ENCODE measurements at places on chromosomes 7 and 10.

GRCh38 chr7:30143748-30144251, 9.0 kb downstream of the MTURN start:
- DNase-seq = no peak

GRCh38 chr7:131225619-131226513, 101.8 kb upstream of the MKLN1 start:
- DNase-seq = no peak

DNA sequence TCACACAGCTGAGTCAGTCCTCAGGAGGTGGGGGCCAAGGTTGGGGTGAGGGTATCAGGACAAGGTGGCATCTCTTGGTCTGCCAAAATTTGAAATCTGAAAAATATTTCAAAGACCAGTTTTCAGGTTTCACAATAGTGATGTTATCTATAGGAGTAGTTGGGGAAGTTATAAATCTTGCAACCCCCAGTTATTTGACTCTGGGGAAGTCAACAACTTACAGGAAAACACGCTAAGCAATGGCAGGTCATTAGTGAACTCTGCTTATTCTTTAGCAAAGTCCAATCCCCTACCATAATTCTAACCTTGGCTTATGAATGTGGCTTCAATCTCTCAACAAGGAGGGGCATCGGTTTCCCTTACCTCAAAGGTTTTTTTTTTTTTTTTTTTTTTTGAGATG, 94.9 kb downstream of the MARCHF5 start:
- DNase-seq = no peak

- DNase-seq = no peak
These were observed 31.0 kb upstream of the PFKP start for GRCh38 chr10:3036155-3037021.

- DNase-seq = no peak
These were observed 127.3 kb downstream of the CUL2 start for GRCh38 chr10:34962866-34963265.

DNA sequence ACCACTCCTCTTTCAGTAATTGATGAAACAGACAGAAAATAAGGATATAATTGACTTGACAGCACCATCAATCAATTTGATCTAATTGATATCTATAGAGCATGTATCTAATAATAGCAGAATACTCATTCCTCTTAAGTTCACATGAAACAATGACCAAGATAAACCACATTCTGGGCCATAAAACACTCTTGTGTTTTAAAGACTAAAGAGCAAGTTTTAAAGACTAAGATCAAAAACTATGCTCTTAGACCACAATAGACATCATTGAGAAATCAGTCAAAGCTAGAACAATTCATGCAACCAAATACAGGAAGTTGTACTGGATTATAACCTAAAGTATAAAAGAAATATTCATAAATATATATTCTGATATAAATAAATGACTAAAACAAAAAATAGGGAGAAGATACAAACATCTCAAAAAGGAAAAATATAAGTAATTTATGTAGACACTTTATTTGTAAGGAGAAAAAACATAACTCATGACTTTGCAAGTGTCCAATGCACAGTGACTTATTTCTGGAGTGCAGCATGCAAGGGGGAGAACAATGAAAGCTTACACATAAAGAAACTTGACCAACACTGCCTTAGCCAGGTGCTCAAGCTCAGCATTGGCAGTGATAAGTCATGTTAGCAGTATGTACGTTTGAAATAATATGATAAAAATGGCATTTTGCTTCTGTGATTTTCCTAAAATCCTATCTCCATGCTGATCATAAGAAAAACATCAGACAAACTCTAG, 312.7 kb upstream of the IGFBP3 start:
- DNase-seq = no peak

DNA sequence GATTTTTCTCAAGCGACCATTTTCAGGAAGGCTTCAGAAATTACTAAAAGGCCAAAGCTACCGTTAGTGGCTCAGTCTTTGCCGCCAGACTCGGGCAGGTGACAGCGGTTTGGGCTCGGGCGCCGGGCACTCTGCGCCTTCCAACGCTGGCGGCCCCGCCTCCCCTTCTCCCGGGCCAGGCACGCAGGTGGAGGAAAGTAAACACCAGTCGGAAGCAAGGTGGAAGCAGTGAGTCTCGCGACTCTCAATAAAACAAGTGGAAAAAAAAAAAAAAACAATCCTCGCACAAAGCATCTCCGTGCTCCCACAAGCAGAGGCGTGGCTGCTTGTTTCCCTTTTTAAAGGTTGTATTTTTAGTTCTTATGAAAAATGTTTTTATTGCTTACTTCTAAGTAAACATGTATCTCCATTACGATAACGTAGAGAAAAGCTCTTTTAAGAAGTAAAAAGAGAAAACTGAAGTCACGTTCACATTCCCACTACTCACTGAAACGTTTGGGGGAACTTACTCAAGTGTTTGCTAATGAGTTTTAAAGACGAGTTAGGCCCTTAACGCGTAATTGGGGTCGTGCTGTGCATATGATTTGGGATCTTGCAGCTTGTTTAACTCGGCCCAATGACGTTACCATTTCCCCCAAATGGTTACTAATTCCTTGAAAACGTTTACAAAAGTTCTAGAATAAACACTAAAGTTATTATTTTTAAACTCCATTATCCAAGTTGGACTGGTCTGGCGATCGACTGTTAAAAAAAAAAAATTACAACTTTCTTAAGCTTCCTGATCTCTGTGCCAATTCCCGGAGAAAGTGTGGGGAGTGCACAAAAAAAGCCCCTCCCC, 864 bp downstream of the CDCA7L start:
- DNase-seq = peak; percentile 39

DNA sequence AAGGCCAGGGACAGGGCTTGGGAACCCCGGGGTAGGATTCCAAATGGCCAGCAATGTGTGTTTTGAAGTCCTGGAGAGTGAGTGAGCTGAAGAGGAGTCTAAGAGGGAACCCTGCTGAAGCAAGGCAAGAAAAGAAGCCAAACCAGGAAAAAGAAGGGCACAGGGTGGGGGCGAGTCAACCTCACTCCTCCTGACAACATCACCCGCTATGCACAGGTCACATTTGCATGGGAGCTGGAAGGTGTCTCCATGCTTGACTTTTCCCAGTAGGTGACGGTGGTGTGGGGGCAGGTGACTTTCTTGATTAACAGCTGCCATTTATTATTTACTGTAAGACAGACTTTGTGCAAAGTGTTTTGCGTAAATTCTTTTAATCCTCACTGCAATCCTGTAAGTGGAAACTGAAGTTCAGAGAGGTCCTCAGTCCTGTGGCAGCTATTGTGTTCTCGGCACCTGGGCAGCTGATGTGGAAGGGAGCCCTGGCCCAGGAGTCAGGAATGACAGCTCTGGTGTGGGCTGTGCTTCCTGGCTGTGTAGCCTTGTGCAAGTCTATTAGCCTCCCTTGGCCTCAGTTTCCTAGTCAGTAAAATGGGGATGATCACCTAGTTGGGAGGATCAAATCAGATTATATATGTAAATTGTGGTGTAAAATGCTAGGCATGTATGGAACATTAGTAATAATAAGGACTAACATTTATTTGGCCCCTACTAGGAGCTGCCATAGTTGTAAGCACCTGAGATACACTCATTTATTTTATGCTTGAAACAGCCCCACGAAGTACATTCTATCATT, 90.9 kb downstream of the SH3PXD2A start:
- DNase-seq = no peak

GRCh38 chr10:114550756-114551635, 107.1 kb downstream of the ABLIM1 start:
- DNase-seq = no peak

- DNase-seq = no peak
These were observed 19.6 kb downstream of the SEMA3E start for GRCh38 chr7:83629117-83629880.

DNA sequence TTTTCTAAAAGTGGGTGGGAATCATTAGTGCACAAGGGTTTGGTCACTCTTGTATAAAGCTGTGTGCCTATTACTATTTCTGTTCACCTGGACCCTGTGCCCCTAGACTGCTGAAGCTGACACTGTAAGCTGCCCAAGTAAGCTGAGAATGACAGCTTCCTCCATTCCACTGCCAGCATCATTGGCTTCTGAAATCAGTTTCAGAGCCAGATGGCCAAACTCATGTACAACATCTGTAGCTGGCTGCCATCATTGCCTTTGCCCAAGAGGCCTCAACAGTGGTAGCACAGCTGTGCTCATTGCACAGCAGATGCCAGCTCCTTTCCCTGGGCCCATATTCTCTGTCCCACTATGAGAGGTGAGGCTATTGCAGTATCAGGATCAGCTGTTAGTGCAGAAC, 165.7 kb downstream of the CPEB3 start:
- DNase-seq = no peak

DNA sequence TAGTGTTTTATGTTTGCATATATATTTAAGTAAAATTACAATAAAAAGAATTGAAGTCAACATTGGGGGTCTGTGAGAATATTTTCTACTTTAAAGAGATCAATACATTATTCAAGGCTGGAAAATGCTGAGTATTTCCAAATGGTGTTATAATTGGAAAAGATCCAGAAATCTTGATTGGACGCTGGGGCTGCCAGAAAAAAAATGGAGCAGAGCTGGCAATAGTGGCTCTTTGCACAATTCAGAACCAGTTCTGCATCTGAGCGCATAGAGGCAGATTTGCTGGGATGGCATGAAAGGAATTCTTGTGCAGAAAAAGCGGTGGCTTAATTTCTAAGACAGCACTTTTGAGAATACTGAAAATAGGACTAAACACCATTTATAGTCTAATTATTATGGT, 10.8 kb upstream of the VWC2 start:
- no peak for DNase-seq

- peak; percentile 24 for DNase-seq
These were observed 69.0 kb upstream of the SAMD8 start for GRCh38 chr10:75042292-75042974.

Data from HS-5 (cell line).